ENCODE measurements at places on chromosomes 11 and 22.

DNA sequence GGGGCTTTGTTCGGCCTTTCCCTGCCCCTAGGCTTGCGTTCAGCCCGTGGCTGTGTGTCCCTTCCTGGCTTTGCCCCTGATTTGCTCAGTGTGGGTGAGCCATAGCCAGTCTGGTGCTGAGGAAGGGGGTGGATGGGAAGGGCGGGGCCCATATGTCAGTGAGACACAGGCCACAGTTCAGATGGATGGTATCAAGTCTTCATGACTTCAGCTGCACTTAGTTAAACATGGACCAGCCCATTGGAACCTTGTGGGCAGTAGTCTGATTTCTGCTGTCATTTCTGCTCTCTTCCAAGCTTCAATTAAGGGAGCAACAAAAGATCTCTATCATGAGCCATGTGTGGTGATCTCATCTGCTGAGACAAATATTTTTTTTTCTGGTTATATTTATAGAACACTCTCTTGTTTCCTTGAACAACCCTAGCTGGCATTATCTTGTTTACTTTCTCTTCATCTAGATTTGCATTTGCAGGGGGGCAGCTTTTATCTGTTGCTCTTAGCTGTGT is 21.6 kb upstream of the PEX26 start:
- no peak for DNase-seq

GRCh38 chr11:18394928-18395734 is 768 bp downstream of the LDHA start:
- no peak for DNase-seq

- no peak for DNase-seq
These were observed 1248.4 kb downstream of the BRD1 start for GRCh38 chr22:48579043-48579927.

DNA sequence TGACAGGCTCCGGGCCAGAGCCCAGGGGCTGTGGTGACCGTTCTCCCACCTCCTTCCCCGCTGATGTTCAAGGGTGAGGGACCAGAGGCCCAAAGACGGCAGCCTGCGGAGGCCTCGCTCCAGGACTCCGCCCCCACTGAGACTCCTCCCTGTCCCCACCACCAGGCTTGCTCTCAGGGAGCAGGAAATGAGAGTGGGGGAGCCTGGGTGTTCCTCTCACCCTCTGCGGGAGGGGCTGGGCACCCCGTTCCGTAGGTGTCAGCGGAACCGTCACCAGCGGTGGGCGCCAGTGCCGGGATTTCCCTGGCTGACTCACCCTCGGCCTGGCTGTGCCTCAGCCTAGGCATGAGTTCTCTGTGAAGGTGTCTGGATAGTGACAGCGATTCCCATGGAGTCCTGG is 15.7 kb downstream of the DAGLA start:
- no peak for DNase-seq

GRCh38 chr11:100930185-100930778 is 199.3 kb downstream of the PGR start:
- peak; percentile 27 for DNase-seq

DNA sequence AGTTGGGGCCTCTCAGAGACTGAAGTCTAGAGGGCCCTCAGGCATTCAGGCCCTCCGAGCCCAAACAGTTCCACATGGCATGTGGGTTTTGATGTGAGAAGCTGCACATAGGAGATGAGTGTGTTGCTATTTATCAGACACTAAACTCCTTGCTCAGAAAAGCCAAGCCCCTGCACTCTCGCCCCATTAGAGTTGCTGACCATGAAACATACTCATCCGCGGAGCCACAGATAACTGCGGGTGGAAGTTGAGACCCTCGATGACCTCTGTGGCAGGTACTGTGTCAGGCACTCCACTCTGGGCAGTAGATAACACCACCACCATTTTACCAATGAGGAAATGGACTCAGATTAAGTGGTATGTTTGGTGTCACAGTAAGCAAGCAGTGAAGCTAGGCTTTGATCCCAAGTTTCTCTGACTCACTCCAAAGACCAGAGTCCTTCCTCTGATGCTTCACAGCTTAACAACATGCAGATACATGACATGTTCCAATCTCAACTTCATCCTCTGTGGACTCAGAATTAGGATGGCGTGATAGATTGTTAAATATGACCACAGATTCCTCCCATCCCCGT is 202.1 kb downstream of the ADAMTS15 start:
- no peak for DNase-seq

- no peak for DNase-seq
These were observed 59.7 kb upstream of the BARX2 start for GRCh38 chr11:129315781-129316579.

GRCh38 chr11:124829986-124830385 is 29.8 kb upstream of the MSANTD2 start:
- no peak for DNase-seq

DNA sequence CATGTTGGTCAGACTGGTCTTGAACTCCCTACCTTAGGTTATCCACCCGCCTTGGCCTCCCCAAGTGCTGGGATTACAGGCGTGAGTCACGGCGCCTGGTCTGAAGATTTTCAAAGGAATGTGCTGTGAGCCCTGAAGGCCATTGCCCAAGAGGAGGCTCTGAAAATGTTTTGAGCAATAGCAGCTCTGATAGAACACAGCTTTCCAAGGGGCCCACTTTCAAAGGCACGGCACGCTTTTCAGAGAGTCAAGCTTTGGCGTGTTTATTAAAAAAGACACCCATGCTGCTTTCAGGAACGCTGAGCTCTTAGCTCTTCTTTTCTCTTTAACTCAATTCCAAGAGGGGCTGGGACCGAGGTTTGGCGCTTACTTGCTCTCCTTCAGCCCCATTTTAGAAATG is 73.8 kb upstream of the CDON start:
- no peak for DNase-seq

GRCh38 chr22:19822301-19823117 is 32.2 kb downstream of the GNB1L start:
- DNase-seq, result no peak

DNA sequence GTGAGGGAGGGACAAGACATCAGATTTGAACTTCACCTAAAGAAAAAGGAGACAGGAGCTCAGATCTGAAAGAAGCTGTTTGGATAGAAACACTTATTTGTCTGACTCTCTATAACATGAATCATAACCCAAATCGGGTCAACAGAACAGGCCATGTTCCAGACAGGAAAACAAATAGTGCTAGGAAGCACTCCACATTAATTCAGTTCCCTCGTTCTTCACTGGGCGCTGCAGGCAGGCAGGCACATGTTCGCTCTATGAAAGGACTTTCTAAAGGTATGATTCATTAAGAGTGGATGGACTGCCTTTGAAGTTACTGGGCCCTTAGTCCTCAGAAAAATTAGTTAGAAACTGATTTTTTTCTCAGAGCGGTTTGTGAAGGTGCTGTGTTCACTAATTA is 137.5 kb upstream of the TRPC6 start:
- no peak for DNase-seq

- DNase-seq, result no peak
These were observed 1258.8 kb downstream of the BRD1 start for GRCh38 chr22:48568736-48569330.

DNA sequence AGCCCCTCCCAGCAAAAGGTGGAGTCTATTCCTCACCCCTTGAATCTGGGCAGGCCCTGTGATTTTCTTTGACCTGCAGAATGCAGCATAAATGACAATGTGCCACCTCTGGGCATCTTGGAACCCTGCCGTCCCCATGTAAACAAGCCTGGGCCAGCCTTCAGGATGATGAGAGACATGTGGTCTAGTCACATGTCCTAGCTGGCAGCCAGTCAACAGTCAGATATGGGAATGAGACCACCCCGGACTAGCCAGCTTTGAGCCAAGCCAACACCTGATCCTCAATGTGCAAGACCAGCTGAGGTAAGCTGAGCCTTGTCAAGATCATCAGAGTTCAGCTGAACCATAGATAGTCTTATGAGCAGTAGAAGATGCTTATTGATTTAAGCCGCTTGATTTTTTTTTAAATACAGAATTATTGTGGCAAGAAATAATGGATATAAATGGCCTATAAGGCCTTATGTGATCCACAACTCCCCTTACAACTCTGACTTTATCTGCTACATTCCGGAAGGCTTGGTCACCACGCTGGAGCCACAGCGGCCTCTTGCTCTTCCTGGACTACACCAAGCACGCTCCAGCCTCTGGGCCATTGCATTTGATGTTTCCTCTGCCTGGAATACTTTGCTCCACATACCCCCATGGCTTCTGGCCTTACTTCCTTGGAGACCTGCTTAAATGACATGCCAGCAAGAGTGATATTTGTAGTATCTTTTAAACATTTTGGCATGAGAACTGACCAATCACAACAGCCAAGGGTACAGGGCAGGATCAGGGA is 225.9 kb upstream of the SESN3 start:
- no peak for DNase-seq

DNA sequence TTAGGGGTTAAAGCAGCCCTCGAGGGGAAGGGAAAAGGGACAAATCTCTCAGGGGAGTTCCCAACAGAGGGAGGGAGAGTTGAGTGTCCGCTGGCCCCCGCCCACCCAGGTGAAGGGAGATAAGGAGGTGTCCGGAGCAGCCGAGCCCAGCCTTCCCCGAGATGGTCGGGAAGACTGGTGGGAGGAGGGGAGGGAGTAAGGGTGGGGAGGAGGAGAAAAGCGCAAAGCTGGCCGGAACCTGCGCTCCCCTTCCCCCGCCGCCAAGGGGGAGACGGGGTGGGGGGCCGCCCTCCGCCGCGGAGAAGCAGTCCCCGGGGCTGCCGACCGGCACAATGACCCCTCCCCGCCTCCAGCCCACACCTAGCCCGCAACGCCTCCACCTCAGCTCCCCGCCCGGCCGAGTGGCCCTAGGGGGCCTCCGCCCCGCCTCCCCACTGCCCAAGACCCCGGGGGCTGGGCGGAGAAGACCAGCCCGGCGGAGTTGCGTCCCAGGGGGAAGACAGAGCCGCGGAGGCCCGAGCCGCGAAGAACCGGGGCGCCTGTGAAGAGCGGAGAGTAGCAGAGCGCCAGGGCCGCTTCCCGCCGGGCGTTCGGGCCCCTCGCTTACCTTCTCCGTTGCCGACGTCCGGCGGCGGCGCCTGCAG is 479 bp downstream of the RSF1 start:
- peak; percentile 40 for DNase-seq

GRCh38 chr11:63869171-63869591 is 30.3 kb downstream of the MARK2 start:
- DNase-seq, result no peak

DNA sequence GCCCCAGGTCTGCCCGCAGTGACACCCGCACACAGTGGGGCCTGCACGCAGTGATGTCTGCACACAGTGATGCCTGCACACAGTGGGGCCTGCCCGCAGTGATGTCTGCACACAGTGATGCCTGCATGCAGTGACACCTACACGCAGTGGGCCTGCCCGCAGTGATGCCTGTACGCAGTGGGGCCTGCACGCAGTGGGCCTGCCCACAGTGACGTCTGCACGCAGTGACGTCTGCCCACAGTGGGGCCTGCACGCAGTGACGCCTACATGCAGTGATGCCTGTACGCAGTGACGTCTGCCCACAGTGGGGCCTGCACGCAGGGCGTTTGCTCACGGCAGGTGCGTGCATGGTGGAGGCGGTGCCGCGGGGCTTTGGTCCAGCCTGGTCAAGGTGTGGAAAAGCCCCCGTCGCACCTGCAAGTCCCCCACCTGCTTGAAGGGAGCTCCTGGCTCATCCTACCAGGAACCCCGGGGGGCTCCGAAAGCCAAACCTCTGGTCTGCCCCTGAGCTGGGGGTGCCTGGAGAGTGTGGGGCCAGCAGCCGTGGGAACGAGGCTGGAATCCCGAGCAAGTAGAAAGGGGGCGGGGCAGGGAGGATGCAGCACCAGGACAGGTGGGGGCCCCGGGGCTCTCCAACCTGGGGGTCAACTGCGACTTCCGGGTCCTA is 8.9 kb upstream of the SYT8 start:
- no peak for DNase-seq

- DNase-seq, result no peak
These were observed 41.3 kb downstream of the NARS2 start for GRCh38 chr11:78533399-78533798.

DNA sequence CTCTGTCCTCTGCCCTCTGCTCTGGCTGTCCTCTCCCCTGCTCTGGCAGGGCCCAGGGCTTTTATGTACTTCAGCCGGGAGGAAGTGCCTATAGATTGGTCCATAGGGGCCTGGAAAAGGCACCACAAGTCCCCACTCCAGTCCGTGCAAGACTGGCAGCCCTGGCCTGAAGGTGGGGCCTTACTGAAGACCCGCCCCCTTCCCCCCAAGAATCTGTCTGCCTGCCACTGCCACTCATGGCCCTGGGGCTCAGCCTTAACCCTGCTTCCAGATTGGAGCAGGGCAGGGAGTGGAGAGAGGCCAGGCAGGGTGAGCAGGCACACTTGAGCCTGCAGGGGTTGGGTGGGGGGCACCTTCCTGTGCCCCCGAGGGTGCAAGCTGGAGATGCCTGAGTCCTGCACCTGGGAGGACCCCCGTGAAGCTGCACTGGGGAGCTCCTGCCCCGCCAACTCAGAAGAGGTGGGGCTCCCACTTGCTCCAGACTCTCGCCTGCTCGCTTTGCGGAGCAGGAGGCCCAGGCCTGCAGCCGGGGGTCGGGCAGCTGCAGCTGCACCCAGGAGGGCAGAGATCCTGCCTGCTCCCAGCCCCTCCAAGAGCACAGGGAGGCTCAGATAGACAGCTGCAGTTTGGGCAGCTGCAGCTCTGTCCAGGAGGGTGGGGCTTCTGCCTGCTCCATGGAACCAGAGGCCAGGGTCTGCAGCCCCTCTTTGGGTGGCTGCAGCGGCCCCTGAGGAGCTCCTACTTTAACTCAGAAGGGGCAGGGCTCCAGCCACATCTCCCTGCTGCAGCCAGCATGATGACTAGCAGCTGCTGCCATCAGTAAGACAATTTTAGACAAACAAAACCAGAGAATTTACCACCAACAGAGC is 51.0 kb upstream of the SC5D start:
- DNase-seq, result no peak

DNA sequence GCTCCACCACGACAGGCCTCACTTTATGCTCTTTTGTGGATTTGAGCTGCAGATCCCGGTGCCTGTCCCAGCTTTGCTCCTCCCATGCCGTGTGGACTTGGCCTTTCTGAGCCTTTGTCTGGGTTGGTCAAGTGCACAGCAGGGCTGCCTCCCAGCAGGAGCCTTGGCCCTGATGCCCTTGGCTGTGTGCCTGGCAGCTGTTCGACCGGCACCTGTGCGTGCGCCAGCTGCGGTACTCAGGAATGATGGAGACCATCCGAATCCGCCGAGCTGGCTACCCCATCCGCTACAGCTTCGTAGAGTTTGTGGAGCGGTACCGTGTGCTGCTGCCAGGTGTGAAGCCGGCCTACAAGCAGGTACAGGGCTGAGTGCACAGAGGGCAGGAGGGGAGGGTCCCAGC is 46.5 kb downstream of the MYO7A start:
- no peak for DNase-seq

DNA sequence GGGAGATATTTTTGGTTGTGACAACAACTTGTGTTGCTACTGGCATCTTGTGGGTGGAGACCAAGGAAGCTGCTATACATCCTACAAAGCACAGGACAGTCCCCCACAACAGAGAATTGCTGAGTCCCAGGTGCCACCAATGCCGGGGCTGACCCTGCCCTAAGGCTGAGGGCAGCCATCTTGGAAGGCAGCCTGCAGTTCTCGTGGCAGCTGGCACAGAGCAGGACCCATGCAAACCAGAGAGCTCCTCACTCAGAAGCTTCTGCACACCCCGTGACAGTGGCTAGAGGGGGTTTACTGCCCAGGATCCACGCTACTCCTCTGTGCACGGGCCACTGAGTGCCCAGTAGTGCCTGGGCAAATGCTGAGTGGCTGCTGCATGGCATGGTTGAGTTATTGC is 143.4 kb downstream of the CTTN start:
- DNase-seq, result no peak

Data from HEK293T (cell line).